ENCODE measurements at places on chromosomes 11 and 22.

DNA sequence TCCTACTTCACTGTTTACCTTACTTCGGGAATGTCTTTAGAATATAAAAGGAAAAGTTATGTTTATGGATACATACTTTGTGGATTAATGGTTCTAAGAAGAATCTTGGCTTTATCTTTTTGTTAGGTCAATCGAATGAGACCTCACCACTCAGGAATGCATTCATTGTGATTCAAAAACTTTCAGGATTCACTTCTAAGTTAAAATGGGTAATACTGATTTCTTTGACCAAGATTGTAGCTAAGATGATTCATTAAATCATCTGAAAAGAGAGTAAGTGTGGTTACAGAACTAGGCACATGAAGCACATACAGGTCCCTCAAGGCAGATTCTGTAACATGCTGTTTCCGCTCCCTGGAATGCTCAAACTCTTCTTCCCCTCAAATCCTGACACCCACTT, 716.4 kb downstream of the KCNA4 start:
- DNase-seq, result no peak
- H3K4me3 ChIP-seq, result no peak overlapping the region
- H3K4me1 ChIP-seq, result no peaks in the 10 kb centered on the region
- no peaks in the 10 kb centered on the region for H3K36me3 ChIP-seq

GRCh38 chr11:996681-997080, 39.8 kb downstream of the MUC6 start:
- H3K4me1 ChIP-seq, result no peaks in the 10 kb centered on the region
- H3K4me3 ChIP-seq, result no peak overlapping the region
- no peak overlapping the region for H3K27ac ChIP-seq
- H3K27me3 ChIP-seq, result no peaks in the 10 kb centered on the region
- DNase-seq, result no peak
- no peaks in the 10 kb centered on the region for H3K36me3 ChIP-seq

- H3K36me3 ChIP-seq, result no peaks in the 10 kb centered on the region
- DNase-seq, result no peak
- no peak overlapping the region for H3K4me3 ChIP-seq
- no peak overlapping the region for H3K27ac ChIP-seq
- H3K4me1 ChIP-seq, result no peaks in the 10 kb centered on the region
Measured at GRCh38 chr11:79973721-79974617, 533.1 kb upstream of the TENM4 start.

GRCh38 chr11:67382276-67383136, 9.1 kb upstream of the CLCF1 start:
- peak; percentile 94 for DNase-seq
- no peaks in the 10 kb centered on the region for H3K27me3 ChIP-seq
- no peak overlapping the region for H3K4me3 ChIP-seq
- H3K36me3 ChIP-seq, result no peaks in the 10 kb centered on the region
- peaks cover 25% of the 10 kb centered on the region for H3K4me1 ChIP-seq

- no peak overlapping the region for H3K4me3 ChIP-seq
- DNase-seq, result no peak
Measured at GRCh38 chr22:46079093-46079860, 71.0 kb upstream of the PPARA start.
